Stimulated activated CD8-positive, alpha-beta memory T cell treated with anti-CD3 and anti-CD28 coated beads, Interleukin-15, amount 100 ng/mL, for 24 hours (primary cell): ENCODE measurements at places on chromosomes 1 and 21.

DNA sequence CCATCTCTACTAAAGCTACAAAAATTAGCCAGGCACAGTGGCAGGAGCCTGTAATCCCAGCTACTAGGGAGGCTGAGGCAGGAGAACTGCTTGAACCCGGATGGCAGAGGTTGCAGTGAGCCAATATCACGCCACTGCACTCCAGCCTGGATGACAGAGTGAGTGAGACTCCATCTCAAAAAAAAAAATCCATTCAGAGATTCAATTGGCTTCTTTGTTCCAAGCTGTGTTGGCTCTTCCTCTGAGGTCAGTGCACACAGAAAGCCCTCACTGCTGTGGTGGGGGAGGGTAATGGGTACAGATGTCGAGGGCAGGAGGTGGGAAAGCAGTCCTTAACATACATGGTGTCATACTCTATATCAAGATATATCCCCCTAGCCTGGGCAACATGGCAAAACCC, 14.7 kb downstream of the TIE1 start:
- DNase-seq: no peak

GRCh38 chr1:30294508-30294907, 428.9 kb downstream of the MATN1 start:
- DNase-seq: no peak

GRCh38 chr1:58934706-58935105, 150.9 kb upstream of the JUN start:
- no peak for DNase-seq

DNA sequence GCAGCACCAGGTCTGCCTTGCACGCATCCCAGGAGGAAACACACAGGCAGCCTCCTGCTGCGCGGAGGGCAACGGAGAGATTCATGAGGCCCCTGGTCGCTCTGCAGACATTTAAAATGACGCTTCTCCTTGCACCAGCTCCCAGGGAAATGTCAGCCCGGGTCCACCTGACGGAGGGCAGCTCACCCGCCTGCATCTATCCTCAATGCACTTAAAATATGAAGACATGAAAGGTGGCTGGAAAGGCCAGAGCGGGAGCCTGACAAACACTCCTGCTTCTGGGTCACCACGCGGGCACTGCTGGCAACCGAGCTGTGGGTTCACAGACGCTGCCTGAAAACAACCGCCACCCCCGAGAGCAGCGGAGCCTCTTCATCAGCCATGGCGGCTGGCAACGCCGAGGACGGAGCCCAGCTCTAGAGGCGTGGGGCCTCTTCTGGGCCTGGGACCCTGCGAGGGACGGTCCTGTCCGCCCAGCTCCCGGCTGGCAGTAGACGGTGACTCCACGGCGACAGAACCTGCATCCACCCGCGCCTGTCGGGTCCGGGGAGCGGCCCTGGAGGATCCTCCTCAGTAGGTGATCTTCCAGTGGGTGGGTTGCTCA, 22.7 kb downstream of the POFUT2 start:
- no peak for DNase-seq

GRCh38 chr1:101451888-101452287, 215.1 kb downstream of the S1PR1 start:
- no peak for DNase-seq
